CD4-positive, alpha-beta T cell treated with Interleukin-6 at 100 ng/mL for 8 hours (primary cell): ENCODE measurements at places on chromosomes 2 and 18.

DNA sequence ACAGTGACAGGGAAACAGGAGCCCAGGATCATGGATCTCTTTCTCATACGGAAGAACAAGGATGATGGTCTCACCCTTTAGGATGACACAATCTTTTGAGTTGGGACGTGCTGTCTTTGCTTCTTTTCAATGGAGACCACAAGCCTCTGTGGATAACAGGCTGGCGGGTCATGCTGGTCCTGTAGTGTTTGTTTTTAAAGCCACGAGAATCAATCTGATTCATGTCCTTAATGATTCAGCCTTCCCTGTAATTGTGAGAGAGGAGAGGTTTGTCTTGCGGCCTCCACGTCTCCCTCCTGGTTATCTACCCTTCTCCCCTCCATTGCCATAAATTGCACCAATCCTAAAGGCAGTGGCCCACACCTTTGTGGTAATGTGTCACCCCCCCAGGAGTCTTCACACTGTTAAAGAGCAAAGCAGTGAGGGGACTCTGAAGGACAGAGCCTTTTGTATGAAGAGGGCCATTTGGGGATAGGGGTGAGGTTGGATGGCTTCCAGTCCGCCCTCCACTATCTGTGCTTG is 87.7 kb upstream of the TGFA start:
- DNase-seq: no peak

DNA sequence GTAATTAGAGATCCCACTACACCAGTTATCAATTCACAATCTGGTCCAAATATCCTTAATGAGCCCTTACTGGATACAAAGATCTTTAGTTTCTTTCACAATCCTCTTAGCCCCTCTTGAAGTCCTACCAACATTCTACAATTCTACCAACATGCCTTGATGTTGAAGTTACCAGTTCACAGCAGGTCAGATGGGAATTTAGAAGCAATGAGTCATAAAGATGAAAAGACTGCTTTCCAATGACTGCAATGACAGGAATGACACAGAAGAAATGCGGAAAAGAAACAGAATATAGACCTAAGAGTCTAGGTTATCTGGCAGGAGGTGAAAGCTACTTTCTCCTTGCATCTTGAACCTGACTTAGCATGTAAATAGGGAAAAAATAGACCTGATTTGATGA is 24.5 kb downstream of the RTTN start:
- no peak for DNase-seq

- no peak for DNase-seq
Observed at GRCh38 chr18:48632676-48633257, 93.9 kb downstream of the CTIF start.

DNA sequence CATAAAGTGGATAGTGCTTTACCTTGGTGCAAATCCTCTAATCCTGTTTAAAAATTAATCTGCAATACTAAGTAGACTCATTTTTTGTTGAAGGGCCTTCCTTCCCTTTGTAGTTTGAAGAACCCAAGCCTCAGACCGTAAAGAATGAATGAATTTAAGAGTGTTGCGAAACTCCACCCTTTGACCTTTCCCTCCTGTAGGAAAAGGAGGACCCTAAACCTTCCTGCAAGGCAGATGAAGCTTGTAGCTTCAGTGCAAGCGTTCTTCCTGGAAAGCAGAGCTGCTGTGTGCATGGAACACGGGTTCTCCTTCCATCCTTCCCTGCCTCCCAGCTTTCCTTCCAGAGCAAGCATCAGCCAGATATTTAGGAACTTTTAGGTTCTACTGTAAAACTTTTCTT is 1.7 kb downstream of the IMPA2 start:
- no peak for DNase-seq

DNA sequence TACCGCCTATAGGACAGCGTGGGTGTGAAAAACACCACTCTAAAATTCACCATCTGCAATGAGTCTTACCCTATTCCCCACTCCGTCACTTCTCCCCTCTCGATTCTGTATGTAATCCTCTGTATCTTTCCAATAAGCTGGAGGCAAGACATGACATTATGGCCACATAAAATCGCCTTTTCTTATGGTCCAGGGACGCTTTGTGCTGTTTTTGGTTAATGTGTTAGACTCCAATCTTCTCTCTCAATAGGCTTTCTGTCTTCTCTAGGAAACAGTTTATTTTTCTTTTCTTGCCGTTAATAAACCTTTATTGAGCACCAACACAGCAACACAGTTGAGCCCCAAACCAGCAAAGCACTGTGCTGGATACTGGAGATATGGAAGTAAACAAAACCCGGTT is 37.9 kb upstream of the ZCCHC2 start:
- no peak for DNase-seq

GRCh38 chr2:16313235-16313975 is 352.2 kb downstream of the CYRIA start:
- DNase-seq: no peak
